ENCODE measurements at places on chromosomes 16 and 17. TPM values are rescaled to one million over a fixed set of nuclear protein-coding genes. Genes with fewer than 3 reads are reported as not detected.

Gene ORMDL3
- 66.7 TPM for total RNA-seq

DNA sequence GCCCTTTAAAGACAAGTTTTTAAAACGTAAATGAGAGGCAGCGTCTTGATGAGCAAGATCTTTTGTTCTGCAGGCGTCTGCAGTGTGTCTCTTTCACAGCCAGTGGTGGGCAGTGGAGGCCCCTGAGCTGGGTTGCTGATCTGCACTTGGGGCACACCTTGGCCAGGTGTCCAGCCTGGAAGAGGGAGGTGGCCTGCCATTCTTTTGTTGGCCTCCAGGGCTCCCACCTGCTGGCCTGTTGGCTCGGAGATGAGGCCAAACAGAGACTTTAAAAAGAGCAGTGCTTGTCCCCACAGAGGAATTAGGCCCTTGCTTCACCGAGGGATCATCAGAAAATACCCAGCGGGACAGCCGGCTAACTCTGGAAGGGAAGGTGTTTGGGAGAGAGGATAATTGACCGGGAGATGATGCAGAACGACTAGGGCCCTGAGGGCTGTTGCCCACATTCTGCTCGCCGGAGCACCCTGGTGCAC lies 145.9 kb upstream of the PLCG2 start:
- peak; percentile 85 for DNase-seq

GRCh38 chr17:43039646-43040045 lies 14.6 kb downstream of the RND2 start:
- DNase-seq = no peak

DNA sequence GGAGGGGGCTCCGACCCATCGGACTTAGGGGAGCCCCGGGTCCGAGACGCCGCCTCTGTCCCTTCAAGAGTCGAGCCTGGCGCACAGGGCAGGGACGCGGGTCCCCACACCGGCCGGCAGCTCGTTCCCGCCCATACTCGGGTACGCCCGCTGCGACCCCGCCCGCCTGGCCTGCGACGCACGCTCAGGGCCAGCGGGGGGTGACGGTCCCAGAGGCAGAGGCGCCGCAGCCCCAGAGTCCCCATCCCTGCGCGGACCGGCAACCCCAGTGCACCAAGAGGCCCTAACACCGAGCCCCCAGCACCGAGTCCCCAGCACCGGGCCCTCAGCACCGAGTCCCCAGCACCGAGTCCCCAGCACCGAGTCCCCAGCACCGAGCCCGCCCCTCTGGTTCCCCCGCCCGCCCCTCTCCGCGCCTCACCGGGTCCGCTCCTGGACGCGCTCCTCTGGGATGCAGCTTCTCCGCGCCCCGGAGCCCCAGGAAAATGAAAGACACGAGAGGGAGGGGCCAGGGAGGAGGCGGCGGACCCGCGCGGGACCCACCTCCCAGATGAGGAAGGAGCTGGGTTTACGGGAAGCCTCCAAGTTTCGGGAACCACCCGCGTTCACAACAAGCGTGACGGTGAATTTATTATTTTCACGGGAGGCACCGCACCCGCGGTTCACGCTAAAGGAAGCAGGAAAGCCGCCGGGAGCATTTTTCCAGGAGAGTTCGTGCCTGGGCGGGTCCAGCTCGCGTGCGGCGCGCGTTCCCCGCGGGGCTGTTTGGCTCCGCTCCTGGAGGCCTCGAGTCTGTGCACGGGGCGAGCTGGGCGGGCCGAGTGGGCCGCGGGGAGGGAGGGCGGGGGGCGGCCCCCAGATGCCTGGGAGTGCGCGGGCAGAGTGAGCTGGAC lies at the start of gene SECTM1:
SECTM1 (minus strand) TSS at position 488 of the 893 bp plus-strand sequence. CDS start 6,526 bp downstream, outside the sequence.
- DNase-seq = no peak

DNA sequence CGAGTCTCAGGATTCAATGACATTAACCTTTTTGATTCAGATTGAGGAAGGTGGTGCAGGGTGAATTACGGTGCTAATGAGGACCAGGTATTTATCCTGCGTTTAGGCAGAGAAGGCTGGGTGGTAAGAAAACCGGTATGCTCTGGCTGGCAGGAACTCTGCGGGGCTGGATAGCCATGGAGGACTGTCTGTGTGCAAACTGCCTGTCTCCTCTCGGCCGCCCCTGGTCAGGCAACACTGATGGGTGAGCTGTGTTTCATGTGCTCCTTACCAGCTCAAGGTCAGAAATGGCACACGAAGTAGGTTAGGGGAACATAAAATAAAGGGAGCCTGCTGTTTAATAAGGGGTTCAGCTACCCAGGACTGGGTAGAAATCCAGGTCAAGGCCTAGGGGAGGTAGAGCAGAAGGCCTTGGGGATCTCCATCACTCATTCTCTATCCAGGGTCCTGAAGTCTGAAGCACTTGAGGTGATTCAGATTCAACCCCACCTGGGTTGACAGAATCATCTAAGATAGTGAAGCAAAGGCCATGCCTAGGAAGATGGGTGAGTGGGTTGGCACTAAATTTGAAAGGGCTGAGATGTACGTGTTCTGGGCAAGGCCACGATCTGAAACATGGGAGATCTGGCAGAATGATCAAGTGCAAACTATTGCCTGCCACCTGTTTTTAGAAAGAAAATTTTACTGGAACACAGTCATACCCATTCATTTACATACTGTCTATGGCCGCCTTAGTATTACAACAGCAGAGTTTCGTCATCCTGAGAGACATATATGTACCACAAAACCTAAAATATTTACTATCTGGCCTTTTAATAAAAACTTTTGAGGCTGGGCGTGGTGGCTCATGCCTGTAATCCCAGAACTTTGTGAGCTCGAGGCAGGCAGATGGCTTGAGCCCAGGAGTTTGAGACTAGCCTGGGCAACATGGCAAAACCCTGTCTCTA lies 292.5 kb downstream of the XYLT1 start:
- DNase-seq = no peak

Gene GCGR
- 0.71 TPM for total RNA-seq

- no peak for DNase-seq
These were observed 18.3 kb upstream of the MLKL start for GRCh38 chr16:74718741-74719610.

Gene CCL7
- total RNA-seq = not detected

Measured in HT-29 (cell line).